ENCODE measurements at places on chromosomes 16 and 17. TPM values are rescaled to one million over a fixed set of nuclear protein-coding genes. Genes with fewer than 3 reads are reported as not detected.

MYO1D gene
- 33.5 TPM for total RNA-seq

ENPP7 gene
- not detected for total RNA-seq

CPHXL2 gene
- total RNA-seq = not detected

GIT1 gene
- total RNA-seq = 31.9 TPM

NOTUM gene
- not detected for total RNA-seq

SDR42E2 gene
- not detected for total RNA-seq

FOXJ1 gene
- not detected for total RNA-seq

SLC13A5 gene
- not detected for total RNA-seq

OR2C1 gene
- not detected for total RNA-seq

NATD1 gene
- total RNA-seq = 3.8 TPM

CNGB1 gene
- not detected for total RNA-seq

GJC1 gene
- total RNA-seq = 10.4 TPM

GPR139 gene
- total RNA-seq = not detected

CETP gene
- total RNA-seq = 0.17 TPM

CDRT15 gene
- not detected for total RNA-seq

ZC3H18 gene
- total RNA-seq = 13.2 TPM

EVPLL gene
- not detected for total RNA-seq

PHKB gene
- 73.2 TPM for total RNA-seq

EMC8 gene
- total RNA-seq = 24.7 TPM

SLC47A2 gene
- total RNA-seq = not detected
